ENCODE measurements at places on chromosomes 11 and 22.

DNA sequence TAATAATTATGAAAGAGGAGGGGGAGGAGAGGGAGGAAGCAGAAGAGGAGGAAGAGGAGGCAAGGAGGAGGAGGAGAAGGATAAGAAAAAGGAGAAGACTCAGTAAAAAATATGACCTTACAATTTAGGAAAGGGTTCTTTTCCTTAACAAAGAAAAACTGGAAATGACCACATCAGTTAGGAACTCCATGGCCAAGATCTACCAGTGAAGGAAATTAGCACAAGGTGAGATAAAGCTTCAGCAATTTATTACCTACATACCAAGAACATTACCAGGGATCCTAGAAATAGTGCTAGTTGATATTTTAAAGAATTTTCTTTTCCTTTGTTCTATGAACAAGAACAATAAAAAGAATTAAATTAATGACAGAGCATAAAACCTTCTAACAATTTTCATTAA is 172.7 kb downstream of the LRRC4C start:
- DNase-seq = no peak

GRCh38 chr11:120590472-120590871 is 78.9 kb downstream of the GRIK4 start:
- DNase-seq = no peak

DNA sequence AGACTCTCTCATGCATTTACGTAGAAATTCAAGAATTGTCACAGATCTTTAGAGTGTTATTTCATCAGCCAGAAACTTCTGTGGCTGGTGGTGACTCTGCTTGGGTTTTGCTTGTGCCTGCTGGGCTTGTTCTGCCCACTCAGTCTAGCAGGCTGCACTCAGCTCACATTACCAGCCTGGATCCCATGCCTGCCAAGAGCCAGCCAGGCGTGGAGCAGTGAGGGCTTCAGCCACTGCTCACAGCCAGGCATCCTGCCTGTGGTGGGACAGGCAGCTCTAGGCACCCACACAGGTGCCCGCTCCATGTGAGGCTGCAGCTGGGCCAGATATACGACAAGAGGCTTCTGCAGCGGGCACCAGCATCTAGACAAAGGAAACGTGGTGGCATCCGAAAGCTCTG is 1213.3 kb upstream of the RAG2 start:
- DNase-seq = no peak

- DNase-seq = no peak
Observed at GRCh38 chr11:10436224-10436623, 18.8 kb upstream of the AMPD3 start.

DNA sequence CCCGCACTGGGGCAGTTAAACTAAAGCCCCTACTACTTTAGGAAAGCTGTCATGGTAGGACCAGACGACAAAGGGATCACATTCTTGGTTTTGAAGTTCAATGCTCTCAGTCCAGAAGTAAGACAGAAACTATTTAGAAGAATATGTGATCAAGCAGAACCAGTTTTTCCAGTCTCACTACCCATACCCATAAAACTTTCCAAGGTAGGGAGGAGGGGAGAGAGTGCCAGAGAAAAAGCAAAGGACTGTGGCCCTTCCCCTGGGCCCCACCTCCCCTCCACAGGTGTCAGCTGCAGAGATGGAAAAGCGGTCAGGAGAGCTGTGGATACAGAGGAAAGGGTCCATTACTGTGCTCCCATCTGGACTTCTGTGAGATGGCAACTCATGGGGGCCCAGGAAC is 587.1 kb downstream of the SOX6 start:
- DNase-seq = no peak

GRCh38 chr11:116471608-116472256 is 301.1 kb downstream of the BUD13 start:
- no peak for DNase-seq

- no peak for DNase-seq
Observed at GRCh38 chr22:22928666-22929380, 41.2 kb downstream of the IGLL5 start.

DNA sequence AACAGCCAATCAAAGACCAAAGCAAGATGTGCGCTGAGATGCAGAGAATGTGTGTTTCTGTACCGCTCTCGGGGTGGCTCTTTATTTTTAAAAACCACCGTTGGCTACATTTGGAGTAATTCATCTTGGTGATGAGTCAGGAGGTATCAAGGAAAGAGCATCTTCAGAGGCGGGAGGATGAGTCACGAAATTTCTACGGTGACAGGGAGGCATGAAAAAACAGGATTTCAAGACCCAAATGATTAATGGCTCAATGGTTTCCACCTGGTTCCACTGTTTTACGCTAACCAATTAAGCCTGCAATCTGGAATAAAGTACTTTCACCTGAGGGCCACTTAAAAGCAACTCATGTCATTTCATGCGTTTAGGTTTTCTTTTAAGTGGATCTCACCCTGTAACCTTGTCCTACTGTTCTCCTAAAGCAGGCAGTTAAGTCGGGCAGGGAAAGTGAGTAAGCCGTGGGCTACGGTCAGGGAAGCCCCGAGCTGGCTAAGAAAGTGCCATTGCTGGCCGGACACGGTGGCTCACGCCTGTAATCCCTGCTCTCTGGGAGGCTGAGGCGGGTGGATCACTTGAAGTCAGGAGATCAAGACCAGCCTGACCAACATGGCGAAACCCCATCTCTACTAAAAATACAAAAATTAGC is 74.6 kb downstream of the CELSR1 start:
- DNase-seq = no peak

GRCh38 chr22:37112084-37112728 is 2.7 kb upstream of the TMPRSS6 start:
- no peak for DNase-seq

GRCh38 chr22:22195265-22196017 is 49.1 kb upstream of the VPREB1 start:
- DNase-seq = peak; percentile 50

DNA sequence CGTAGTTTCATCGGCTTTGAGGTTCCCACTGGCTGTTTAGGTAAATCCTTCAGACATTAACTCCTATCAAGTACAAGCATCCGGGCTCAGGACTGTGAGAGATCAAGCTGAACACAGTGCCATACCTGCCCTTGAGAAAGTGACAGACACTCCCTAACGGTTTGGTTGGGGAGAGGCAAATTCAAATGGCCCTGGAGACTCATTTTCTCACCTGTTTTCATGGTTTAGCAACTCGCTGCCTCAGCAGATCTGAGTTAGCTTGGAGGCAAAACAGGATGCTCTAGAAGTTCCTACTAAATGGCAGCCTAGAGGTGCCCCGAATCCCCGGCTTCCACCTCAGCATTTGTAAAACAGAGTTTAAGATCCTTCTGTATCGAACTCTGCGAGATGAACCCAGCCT is 3.6 kb upstream of the FBXO3 start:
- no peak for DNase-seq

GRCh38 chr22:34904486-34904885 is 161.5 kb upstream of the ISX start:
- DNase-seq = no peak

- peak; percentile 59 for DNase-seq
Observed at GRCh38 chr11:78742430-78742829, 167.8 kb upstream of the NARS2 start.

- no peak for DNase-seq
Observed at GRCh38 chr11:73029403-73029802, 112.7 kb downstream of the FCHSD2 start.

Data from T47D (cell line).